ENCODE measurements at places on chromosomes 13 and 19.
A peak's percentile ranks its signal among the peaks of the same experiment; 100 is the strongest.

GRCh38 chr13:103229674-103230073 is 163.5 kb upstream of the SLC10A2 start:
- DNase-seq: no peak

- no peak for DNase-seq
Measured at GRCh38 chr19:17611462-17612244, 56.2 kb downstream of the COLGALT1 start.

DNA sequence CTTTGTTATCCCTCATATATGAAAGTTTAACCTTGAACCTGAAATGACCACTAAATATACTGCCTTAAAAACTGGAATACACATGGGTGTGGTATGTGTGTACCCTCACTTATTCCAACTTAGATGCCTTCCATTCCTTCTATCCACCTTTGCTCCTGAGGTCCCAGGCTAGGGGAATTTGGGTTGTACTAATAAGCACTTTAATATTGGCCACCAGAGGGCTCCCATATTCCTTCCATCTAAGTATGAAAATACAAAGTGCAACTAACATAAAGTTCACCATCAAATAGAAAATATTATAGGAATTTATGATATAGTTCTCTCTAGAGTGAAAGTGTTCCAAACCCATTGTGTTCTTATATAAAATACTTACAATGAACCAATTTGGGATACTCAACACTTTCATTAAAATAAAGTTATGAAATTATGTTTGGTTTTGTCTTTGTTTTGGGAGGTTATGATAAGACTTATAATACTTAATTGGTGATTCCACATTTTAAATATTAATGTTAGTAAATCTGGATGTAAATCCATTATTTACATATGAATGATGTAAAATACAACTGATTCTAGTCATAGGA is 62.3 kb downstream of the ITGBL1 start:
- DNase-seq: peak; percentile 17

- no peak for DNase-seq
Measured at GRCh38 chr19:15292847-15293582, 39.3 kb downstream of the BRD4 start.

GRCh38 chr13:69935043-69935442 is 172.6 kb upstream of the ATXN8OS start:
- DNase-seq: no peak

- DNase-seq: peak; percentile 83
Measured at GRCh38 chr19:48319647-48320541, 5.5 kb upstream of the EMP3 start.
